Fibroblast of skin of right biceps (primary cell): ENCODE measurements at places on chromosomes 3 and 15.

GRCh38 chr3:10888518-10889090, 72.6 kb downstream of the SLC6A11 start:
- no peak for DNase-seq

- peak; percentile 75 for DNase-seq
Observed at GRCh38 chr15:35691891-35692867, 146.2 kb upstream of the DPH6 start.

- no peak for DNase-seq
Observed at GRCh38 chr15:64751464-64751863, 23.9 kb downstream of the RBPMS2 start.

- DNase-seq = peak; percentile 50
Observed at GRCh38 chr3:29281344-29282241, 722 bp downstream of the RBMS3 start.

GRCh38 chr3:122577409-122578031, at the start of gene PARP15:
PARP15 (plus strand) TSS chr3:122577650; CDS start chr3:122577668, 18 bp downstream.
- DNase-seq = peak; percentile 7

DNA sequence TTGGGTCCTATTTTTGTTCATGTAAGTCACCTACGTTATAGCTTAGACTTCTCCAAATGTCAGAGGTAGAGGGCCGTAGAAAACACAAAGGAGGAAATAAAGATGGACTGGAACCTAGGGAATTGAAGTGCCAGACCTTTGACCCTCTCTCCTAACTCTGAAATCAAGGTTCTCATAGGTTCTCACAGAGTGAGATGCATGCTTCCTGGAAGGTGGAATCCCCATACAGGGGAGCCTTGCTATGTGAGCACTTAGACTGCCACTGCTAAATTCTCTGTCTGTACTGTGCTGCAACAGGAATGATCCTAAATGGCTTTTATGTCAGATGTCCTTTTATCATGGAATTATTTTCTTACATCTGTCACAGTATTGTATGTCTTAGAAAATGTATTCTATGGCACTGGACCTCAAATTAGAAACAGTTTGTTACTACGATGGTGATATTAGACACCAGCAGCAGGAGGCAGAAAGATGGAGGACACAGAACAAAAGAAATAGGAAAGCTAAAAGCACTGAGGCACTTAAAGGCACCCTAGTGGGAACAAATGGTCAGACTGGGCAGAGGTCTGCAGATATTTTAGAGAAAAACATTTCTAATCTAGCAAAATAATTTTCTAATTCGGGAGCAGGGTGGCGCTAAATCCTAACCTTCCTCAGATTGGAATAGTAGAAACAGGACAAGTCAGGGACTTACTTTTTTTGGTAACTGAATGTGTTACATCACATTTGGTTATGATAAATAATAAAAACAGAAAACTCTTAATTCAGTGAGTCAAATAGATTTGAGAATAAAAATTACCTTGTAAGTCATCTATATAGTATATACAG, 60.2 kb upstream of the CDAN1 start:
- peak; percentile 20 for DNase-seq

DNA sequence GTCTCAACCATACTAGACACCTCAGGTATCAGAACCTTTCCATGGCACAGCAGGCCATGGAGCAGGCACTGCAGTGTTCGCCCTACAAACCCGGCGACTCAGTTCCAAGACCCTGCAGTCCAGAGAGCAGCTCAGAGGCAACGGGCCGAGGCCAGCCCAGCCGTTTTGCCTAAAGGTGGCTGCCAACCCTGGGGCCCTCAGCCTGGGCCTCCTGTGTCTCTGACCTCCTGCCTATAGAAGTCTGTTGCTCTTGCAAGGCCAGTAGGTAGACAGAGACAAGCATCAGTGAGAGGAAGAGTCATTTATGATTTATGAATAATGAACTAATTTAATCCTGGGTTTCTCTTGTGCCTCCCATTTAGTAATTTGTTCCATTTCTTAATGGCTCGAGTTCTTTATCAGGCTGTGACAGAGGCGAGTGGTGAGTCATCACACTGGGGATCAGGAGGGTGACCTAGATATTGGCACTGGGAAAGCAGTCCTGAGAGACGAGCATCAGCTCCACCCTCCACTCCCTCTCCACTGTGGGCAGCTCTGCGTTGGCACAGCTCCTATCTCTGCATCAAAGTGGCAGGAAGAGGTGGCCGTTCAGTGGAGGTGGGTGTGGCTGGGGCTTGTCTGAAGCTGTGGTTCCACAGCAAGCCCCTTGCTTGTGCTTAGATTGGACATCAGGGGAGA, 79.8 kb downstream of the ABHD5 start:
- DNase-seq = peak; percentile 35

GRCh38 chr3:188972310-188972709, 199.5 kb upstream of the TPRG1 start:
- no peak for DNase-seq

DNA sequence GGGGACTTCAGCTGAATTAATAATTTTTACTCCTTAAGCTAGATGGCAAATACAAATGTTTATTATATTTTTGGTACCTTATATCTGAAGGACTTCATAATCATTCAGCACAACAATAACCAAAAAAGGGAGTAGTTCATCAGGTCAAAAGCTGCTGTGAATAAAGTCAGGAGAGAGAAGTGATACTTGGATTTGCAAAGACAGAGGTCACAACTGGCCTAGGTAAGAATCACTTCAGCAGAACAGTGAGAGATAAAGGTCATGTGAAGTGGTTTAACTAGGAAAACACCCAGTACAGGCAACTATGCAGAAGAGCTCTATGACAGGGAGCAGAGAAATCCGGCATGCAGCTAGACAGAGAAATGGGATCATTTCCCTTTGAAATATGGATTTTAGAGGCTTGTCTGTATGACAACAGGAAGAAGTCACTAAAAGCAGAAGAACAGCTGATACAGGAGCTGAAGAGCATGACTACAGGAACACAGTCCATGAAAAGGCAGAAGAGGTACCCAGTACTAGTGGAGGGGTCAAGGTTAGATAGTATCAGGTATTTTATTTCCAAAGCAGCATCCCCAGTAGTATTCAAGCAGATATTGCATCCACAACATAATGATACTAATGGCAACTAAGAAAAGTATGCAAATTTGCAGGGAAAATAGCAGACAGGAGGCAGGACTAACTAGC, 25.7 kb downstream of the ZMAT3 start:
- DNase-seq = no peak

DNA sequence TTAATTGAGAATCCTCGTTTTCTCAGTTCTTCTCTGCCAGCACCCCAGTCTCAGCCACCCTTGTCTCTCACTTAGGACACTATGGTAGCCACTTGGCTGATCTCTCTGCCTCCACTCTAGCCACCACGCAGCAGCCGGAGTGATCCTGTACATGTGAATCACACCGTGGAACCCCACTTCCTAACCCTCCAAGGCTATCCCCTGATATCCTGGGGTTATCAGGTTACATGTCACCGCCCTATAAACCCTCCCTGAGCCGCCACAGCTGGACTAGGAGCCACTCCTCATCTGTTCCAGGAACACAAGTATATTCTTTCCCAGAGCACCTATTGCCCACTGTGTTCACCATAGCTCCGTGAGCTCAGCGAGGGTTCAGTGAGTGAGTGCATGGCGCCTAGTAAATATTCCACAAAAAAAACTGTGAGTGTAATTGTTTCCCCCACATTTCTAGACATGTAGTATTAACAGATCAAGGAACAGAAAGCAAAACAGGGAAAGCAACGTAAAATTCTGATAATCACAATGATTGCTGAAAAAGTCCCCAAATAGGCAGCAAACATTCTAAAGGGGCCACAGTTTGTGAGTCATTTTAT, 661 bp upstream of the PARP14 start:
- DNase-seq = no peak

DNA sequence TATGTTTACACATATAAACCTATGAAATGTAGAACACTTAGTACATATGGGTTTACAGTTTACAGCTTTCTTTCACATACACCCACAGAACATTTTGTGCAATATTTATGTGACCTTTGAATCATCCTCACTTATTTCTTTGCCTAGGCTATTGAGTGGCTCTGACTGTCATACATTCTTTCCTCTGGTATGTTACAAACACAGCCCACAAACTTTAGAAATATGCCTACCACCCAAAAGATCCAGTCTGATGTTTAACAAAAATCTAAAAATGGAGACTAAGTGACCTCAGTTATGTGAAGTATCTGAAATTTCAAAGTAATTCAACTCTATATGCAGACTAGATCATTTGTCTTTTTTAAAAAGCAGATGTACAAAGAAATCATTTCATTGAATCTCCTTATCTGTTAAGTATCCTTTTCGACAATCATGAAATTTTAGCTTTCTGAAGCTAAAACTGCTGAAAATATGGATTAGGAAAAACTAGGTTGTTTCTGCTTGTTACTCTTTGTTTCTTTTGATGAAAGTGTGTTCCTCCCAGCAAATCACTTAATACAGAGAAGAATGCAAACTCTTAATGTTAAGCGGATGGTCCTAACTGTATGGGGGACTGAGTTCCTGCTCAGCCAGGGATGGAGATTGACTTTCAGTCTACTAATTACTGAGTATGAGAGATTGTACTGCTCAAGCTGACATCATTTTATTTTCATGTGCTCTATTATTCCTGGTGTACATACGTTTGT, 27.7 kb downstream of the CCDC54 start:
- DNase-seq = peak; percentile 91

- DNase-seq = no peak
Observed at GRCh38 chr3:42503957-42504333, 1.5 kb downstream of the VIPR1 start.

GRCh38 chr3:94379264-94379663, 316.4 kb downstream of the NSUN3 start:
- DNase-seq = no peak

DNA sequence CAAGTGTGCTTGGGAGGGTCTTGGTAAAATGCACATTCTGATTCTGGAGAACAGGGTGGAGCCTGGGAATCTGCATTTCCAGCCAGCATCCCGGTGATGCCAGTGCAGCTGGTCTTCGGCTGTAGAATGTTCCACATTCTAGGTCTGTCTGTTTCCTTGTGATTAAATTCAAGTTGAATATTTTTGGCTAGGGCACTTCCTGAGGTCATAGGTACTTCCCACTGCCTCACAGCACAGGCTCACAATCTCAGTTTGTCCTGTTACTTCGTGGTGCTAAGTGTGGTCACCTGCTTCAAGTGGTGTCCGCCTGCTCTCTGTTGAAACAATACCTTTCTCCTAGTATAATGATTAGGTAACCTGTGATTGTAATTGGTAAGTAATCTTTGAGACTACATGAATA, 40.1 kb downstream of the FLNB start:
- no peak for DNase-seq

- DNase-seq = no peak
Observed at GRCh38 chr3:88963003-88963402, 144.4 kb upstream of the EPHA3 start.

DNA sequence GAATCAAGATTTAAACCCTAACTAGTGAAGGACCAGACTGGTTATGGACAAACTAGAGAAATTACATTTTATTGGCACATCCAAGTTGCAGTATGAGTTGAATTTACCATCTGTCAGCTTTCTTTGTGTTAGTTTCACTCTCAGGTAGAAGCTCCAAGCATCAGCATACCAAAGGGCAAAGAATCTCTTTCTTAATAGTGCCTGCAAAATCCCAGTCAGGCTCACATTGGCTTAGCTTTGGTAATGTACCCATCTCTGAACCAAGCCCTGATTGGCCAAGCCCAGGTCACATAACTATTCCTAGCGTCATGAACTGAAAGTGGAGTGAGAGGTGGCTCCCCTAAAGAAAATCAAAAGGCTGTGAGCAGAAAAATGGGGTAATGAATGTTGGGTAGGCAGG, 66.9 kb downstream of the CCNL1 start:
- no peak for DNase-seq

DNA sequence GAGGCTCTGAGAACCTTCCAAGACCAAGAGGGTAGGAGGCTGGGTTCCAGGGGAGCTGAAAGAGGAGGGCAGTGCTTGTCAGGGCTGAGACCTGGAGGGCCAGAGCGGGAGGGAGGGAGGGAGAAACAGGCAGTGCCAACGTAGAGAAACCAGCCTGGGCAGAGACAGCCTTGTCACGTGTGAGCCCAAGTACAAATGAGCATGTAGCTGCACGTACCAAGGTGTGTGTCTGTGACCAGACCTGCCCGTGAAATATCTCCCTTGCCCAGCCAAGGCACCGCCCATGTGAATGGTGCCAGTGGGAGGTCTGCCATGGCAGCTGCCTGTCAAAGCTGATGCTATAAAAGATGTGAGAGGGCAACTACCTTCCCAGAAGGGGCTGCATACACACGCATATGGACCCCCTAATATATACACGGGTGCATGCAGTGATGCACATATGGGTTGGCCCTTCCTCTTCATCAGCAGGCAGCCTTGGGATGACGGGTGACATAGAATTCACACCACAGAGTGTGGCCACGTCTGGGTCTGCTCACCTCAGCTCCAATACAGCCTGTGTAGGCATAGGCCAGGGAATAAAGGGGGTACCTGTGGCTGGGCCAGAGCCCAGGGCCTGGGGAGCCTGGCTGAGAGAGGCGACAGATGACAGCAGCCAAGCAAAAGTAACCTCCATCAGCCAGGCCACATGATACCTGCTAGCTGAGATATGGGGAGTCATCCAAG, 7.8 kb upstream of the CTDSPL start:
- DNase-seq = no peak

GRCh38 chr3:114418724-114419543, 125.1 kb downstream of the TIGIT start:
- DNase-seq = peak; percentile 78

- no peak for DNase-seq
Observed at GRCh38 chr3:23775254-23775909, 30.4 kb upstream of the UBE2E1 start.

DNA sequence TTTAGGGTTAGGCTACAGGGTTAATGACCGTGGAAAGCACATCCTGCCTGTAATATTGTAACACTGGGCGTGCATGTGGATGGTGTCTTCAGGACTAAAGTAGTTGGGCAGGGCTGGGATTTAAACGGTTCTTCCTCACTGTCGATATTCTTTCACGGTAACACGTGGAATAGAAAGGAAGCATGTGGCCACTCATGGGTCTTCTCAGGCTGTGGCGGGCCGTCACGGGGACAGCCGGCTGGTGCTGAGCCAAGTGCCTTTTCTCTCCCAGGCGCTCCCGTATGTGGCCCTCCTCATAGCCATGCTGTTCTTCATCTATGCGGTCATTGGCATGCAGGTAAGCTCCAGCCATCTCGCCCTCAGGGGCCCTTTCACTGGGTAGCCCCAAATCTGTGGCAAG, 73.7 kb downstream of the CHDH start:
- no peak for DNase-seq

DNA sequence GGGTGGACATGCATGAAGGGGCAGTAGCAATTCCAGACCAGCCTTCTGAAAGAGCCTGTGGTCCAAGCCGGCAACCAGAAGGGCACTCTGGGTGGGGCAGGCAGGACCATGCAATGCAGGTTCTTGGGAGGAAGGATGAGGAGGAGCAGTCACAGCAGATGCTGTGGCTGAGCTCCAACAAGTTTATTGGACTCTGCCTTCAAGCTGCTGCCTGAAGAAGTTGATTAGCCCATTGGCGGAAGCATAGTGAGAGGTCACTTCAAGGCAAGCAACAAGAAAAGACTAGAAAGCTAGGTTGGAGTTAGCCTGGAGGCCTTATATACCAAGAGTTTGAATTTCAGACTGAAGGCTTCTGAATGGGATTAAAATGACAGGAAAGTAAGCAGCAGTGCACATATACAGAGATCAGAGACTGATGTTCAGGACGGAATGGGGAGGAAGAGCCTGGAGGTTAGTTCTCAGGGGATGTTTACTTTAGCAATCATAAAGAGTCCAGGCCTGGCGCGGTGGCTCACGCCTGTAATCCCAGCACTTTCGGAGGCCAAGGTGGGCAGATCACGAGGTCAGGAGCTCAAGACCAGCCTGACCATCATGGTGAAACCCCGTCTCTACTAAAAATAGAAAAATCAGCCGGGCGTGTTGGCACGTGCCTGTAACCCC, 39.9 kb downstream of the SFMBT1 start:
- no peak for DNase-seq

- peak; percentile 56 for DNase-seq
Observed at GRCh38 chr3:107690522-107691138, 167.9 kb downstream of the BBX start.
